ENCODE measurements at places on chromosomes 7 and 10.

- no peak for DNase-seq
These were observed 700 bp downstream of the MTPN start for GRCh38 chr7:135976312-135977006.

DNA sequence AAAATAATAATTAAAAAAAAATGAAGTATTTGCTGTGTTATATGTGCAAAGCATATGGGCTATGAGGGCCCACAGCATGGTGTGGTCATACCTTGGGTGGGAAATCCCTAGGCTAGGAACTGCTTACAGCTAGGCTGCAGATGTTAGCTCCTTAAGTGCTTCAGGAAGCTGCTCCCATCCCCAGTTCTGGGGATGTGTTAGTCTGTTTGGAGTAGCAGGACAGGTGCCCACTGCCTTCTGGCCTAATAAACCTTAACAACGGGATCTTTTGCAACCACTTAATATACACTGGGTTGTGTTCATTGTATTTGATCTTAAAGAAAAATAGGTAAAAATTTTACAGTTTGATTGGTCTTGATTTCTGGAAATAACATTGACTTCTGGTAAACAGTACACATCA is 46.3 kb downstream of the HK1 start:
- DNase-seq = no peak

GRCh38 chr10:103610083-103610472 is 116.6 kb downstream of the NEURL1 start:
- DNase-seq = no peak

DNA sequence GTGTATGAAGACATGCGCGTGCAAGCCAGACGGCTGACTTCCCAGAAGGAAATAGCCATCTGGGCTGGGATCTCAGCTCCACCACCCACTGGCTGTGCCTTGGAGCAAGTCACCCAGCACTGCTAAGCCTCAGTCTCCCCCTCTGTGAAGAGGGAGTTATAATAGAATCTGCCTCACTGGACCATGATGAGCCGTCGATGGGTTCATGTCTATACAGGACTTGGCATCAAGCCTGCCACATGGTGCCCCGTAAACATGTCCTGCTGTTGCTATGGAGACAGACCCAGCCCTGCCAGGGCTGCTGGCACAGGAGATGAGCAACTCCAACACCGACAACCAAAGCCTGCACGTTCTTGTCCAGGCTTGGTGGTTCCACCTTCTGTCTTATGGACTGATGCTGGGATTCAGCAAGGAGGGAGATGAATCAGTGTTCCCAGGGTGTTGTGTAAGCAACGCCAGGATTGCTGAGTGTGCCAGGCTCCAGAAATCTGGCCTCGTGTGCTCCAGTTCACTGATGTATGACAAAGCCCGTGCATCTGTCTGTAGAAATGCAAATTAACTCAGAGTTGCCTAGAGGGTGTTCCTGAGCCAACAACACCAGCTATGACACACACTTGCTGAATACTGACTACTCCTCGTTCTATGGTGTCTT is 5.6 kb downstream of the GPR15LG start:
- no peak for DNase-seq

DNA sequence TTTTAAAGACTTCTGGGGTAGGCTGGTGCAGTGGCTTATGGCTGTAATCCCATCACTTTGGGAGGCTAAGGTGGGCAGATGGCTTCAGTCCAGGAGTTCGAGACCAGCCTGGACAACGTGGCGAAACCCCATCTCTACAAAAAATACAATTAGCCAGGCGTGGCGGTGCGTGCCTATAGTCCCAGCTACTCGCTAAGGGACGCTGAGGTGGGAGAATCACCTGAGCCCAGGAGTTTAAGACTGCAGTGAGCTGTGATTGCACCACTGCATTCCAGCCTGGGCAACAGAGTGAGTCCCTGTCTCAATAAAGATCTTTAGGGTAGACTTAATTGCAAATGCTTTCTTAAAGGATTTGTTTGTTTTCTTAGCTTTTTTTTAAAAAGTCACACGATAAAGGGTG is 29.3 kb downstream of the PTPN12 start:
- DNase-seq = no peak

DNA sequence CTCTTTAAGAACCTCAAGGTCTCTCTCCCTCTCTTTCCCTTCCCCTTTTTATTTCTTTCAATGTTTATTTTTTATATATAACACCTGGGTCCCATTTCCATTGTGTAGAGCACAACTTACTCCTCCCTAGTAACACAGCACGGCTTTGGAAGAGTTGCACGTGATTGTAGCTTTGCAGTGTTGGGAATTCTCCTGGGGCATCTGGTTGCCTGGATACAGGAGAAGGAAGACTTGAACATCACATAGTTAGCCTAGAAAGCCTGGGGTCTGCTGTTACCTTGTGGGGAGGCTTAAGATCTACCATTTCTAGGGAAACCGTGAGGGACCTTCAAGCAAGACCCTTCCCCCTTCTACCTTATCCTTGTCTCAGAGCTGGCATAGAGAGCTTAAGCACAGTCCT is 41.1 kb upstream of the NFKB2 start:
- no peak for DNase-seq

DNA sequence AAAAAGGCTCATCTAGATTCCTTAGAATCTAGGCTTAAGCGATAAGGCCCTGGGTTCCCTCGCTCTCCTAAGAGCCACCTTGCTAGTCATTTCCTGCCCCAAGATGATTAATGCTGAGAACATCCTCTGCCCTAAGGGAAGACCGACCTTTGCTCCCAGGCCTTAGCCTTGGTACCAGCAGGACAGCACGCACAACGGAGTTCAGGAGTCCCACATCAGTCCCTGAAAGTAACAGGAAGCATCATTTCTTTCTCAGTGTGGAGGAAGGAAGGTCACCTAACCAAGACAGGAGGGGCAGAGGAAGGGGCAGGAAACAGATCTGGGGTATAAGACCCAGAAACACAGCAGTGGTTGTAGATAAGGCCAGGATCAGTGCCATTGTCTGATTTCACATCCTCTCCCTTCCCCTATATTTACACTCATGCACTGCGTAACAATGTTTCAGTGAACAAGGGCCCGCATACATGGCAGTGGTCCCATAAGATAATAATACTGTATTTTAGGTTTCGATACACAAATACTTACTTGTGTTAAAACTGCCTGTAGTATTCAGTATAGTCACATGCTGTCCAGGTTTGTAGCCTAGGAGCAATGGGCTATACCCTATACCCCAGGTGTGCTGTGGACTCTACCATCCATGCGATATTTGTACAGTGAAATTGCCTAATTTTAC is 8.1 kb upstream of the FAM107B start:
- DNase-seq = no peak

- no peak for DNase-seq
These were observed 36.6 kb upstream of the DUSP5 start for GRCh38 chr10:110461088-110461487.

- no peak for DNase-seq
These were observed 189.8 kb upstream of the SEMA3A start for GRCh38 chr7:84384417-84384816.

- no peak for DNase-seq
These were observed 38.4 kb upstream of the NPFFR1 start for GRCh38 chr10:70321897-70322890.

GRCh38 chr10:109475711-109476421 is 447.4 kb downstream of the XPNPEP1 start:
- DNase-seq = no peak

GRCh38 chr10:30011396-30011795 is 48.0 kb downstream of the JCAD start:
- DNase-seq = no peak

GRCh38 chr7:151741585-151741984 is 135.3 kb downstream of the PRKAG2 start:
- no peak for DNase-seq

GRCh38 chr7:55594414-55594813 is 22.1 kb upstream of the VOPP1 start:
- DNase-seq = no peak

- DNase-seq = no peak
These were observed 21.1 kb downstream of the LIMK1 start for GRCh38 chr7:74104702-74105101.

- no peak for DNase-seq
These were observed 21.0 kb upstream of the RPA3 start for GRCh38 chr7:7739204-7740036.

- peak; percentile 69 for DNase-seq
These were observed 105.8 kb downstream of the ARHGAP21 start for GRCh38 chr10:24617771-24618396.

DNA sequence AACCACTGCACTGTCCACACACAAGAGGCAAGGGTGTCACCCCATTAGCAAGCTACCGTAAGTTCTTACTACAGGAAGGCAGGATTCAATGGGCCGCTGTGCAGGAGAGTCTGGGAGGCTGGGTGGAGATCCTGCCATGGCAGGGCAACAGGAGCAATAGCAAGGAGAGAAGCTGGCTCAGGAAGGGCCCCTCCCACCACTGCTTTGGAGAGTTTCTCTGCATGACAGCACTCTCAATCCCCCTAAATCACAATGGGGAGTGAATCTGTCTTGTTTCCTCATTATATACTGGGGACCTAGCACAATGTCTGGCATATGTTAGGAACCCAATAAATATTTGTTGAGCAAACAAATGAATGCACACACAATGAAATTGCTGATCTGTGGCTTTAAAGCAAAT is 83.2 kb upstream of the SFMBT2 start:
- no peak for DNase-seq

- DNase-seq = no peak
These were observed 2.9 kb downstream of the AS3MT start for GRCh38 chr10:102872163-102872562.

- no peak for DNase-seq
These were observed 255.2 kb downstream of the SNX13 start for GRCh38 chr7:17685141-17685540.

- DNase-seq = no peak
These were observed 21.6 kb downstream of the NT5C3A start for GRCh38 chr7:33040803-33041516.

DNA sequence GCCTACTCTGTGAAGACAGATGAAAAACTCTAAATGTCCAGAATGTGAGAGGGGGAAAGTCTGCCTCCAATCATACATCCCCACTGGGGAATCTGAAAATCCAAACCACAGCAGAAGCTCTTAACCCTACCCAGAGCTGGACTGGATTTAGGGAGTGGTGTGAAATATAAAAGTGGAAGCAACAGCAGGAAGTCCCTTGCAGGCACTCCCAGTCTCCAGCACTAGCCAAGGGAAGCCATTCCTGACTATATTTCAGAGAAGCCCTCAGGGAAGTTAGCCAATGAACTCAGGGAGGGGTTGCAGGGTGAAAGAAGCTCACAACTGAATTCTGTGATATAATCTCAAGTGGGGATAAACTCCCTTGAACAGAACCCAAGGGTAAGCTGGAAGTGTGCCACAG is 51.5 kb downstream of the CRPPA start:
- DNase-seq = no peak

GRCh38 chr7:27210441-27211083 is 10.7 kb upstream of the HOXA13 start:
- no peak for DNase-seq

DNA sequence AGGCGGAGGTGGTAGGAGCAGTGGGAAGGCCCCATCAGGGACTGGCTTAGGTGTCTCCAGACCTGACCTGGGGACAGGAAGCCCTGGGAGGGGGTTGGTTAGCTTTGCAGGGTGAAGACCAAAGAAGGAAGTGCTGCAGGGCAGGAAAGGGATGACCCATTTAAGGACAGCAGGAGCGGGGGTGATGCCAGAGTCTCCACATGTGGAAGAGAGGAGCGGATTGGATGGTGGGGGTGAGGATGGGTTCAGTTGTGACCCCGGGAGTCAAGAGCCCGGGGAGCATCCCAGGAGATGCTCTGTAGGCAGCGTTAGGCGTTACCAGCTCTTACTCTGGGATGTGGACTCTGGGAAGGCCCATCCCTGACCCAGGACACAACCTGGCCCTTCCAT is 3.1 kb upstream of the LDB3 start:
- no peak for DNase-seq

DNA sequence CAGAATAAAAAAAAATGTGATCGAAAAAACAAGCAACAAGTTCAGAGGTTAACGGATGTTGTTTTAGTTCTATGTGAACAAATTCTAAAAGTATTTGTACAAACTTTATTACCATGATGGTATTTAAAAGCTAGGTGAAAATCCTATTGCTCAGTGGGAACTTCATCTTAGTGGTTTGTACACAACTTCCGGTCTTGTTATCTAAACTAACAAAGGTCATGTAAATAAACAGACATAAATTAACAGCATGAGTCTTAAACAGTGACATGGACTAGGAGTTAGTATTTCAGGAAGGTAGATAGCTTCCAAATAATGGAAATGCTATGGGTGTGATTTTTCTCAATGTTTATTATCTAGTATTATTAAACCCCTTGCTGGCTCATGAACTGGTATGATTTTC is 83.8 kb downstream of the SPAG6 start:
- DNase-seq = no peak
